Naive thymus-derived CD8-positive, alpha-beta T cell (primary cell): ENCODE measurements at places on chromosomes 16 and 17. TPM values are rescaled to one million over a fixed set of nuclear protein-coding genes. Genes with fewer than 3 reads are reported as not detected.

DNA sequence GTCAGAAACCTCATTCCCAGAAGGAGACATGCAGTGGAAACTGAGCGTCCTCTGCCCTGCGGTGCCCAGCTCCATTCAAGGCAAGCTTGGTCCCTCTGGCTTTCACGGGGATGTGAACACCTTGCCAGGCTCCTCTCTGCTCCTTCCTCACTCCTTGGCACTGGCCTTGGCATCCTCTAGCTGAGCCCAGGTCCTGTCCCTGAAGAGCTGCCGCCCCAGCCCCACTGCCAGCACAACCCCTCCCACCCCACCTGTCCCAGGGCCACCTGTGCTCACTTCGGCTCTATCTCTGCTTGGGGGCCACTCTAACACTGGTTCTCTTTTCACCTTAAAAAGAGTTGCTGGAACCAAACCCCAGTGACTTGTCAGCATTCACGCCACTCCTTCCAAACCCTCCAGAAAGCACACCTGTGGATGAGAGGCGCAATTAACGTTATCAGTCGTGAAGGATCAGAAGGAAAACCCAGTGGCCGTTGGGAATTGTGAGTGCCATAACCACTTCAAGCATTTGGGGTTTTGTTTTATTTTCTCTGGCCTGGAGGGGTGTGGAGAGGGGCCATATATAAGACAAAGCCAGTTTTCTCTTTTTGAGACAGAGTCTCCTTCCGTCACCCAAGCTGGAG is 103.7 kb downstream of the AXIN2 start:
- no peak for DNase-seq

DNA sequence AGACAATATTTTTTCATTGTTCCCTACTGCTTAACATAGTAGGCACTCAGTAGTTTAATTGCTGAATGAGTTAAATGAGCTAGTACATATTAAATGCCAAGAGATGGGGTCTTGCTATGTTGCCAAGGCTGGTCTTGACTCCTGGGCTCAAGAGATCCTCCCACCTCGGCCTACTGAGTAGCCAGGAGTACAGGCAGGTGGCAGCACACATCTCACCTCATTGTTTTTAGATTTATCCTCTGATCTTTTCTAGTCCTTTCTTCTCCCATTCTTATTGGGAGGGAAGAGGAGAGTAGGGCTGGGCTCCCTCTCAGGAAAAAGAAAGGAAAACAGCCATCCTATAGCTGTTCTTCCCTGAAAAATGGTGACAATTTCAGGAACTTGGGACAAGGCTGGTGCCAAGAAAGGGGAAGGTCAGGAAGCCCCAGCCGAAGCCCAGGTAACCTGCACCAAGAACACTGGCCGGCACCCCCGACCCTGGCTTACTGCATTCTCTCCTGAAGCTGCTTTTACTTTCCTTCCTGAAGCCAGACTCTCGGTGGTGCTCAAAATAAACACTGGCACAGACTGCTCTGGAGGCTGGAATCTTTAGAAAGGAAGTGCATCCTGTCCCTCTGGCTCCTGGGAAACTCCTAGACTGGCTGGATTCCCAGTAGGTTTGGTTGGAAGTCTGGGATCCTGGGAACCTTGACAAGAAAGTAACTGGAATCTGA is 2.7 kb downstream of the TNFAIP1 start:
- DNase-seq, result no peak

The TTLL6 gene
- total RNA-seq, result not detected

The MT3 gene
- total RNA-seq, result 3.1 TPM

- no peak for DNase-seq
Measured at GRCh38 chr16:2663553-2664546, 18.5 kb upstream of the KCTD5 start.
